ENCODE measurements at places on chromosomes 3 and 15. TPM values are rescaled to one million over a fixed set of nuclear protein-coding genes. Genes with fewer than 3 reads are reported as not detected.

DNA sequence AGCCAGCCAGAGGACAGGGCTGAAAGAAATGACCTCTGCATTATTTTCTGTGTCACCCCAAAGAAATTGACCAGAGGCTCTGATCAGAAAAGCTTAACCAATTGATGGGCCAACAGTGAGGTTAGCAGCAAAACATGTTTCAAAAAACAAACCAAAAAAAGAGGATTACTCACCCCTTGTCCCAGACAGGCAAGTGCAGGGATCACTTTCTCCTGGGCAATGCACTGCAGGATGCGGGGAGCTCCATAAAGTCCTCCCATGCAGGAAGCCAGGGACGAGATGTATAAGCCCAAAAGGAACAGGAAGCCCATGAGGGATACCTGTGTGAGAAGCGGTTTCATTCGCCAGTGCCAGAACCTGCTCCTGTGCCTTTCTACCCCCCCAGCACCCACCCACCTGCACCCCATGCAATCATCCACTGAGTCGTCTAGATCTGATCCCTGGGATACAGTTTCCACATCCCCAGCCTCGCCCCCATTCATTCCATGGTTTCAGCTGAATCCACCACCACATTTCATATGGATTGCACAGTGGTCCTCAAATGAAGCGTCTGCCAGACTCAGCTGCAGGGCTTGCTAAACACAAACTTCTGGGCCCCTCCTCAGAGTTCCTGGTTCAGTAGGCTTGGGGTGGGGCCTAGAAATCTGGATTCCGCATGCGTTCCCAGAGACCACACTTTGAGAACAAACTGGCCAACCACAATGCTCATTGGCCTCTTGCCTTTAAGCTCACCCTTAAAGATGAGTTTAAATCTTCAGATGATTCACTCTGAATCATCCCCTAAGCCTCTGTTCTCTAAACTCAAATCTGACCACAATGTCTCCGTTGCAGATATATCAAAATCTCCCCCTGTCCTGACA is 54.4 kb upstream of the HEG1 start:
- DNase-seq: no peak

DNA sequence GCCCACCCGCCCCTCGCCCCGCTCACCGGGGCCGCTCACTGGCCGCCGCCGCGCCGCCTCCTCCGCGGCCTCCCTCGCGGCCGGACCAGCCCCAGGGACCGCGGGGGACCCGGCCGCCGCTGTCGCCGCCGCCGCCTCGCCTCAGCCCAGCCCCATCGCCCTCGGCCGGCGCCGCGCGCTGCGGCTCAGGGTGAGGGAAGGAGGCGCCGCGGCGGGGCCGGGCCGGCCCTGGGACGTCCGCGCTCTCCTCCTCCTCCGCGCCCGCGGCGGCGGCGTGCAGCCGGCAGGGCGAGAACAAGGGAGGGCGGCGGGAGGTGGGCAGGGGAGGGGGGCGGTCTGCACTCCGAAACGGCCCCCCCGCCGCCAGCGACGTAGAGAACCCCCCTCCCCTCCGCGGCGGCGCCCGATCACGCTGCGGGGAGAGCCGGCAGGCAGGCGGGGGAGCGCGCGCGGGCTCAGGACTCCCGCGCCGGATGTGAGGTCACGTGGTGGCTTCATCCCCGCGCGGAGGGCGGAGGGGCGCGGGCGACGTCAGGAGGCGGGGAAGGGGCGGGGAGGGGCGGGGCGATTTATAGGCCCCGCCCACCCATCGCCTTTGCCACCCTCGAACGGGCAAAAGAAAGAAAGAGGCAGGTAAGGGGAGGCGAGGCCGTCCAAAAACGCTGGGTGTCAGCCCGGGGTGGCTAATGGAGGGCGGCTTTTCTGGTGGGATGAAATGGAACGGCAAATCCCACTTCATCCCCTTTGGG is at the start of gene ATP13A3:
TSS of gene ATP13A3 (minus strand) at position 463 of the 749 bp plus-strand sequence. CDS start 24,812 bp downstream, outside the sequence.
- peak; percentile 88 for DNase-seq

- DNase-seq: peak; percentile 43
Measured at GRCh38 chr3:115099986-115100571, 47.0 kb downstream of the ZBTB20 start.

GOLGA8R gene
- 5.8 TPM for total RNA-seq

- DNase-seq: no peak
Measured at GRCh38 chr3:113783463-113783862, 36.6 kb downstream of the ATP6V1A start.
